ENCODE measurements at places on chromosomes 5 and 9. TPM values are rescaled to one million over a fixed set of nuclear protein-coding genes. Genes with fewer than 3 reads are reported as not detected.

DNA sequence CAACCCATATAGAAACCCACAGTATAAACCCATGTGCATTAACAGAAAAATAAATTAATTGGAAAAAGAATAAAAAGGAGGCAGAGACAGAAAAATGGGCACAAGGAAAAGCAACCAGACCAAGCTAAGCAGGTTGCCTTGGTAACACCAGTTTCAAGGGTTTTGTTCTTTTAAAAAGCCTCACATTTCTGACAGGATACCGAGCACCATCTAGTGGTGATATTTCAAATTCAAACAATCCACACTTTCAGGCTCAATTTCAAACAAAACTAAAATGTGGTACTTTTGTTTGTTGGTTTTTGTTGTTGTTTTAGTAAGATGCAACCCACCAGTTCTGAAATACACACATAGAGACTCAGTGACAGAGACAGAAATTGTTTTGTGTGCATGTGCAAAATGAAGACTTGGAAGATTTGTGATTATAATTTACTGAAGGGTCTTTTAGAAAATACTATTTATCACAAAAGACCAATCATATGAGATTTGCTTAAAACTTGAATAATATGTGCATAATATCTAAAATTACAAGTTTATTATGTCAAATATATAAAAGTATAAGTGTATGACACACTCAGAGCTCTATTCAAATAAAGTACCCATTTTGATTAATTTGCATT lies 318.2 kb downstream of the SLCO4C1 start:
- peak; percentile 13 for DNase-seq

GRCh38 chr5:33088176-33088575 lies 352.6 kb upstream of the TARS1 start:
- DNase-seq, result no peak

GRCh38 chr9:80076162-80076561 lies 504.4 kb downstream of the TLE4 start:
- DNase-seq, result no peak

The FLT4 gene
- total RNA-seq, result 0.25 TPM

DNA sequence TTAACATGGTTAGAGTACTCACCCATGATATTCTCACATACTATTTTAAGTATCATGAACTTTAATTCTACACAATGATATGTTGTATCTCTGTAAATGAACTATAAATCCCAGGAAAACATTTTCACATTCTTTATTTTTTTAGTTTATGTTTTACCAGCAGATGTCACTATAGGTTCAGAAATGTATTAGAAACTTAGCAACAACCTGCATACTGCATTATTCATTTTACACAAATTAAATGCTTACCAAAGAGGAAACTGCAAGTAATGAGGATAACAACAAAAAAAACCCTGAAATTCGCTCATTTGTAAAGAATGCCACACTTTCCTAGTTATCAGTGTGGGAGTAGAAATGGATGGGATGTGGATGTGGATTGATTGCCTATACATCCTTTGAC lies 217.5 kb upstream of the OTULINL start:
- DNase-seq, result no peak

The MAT2B gene
- 91.4 TPM for total RNA-seq

- DNase-seq, result no peak
Observed at GRCh38 chr5:149227168-149227826, 44.4 kb upstream of the AFAP1L1 start.

GRCh38 chr9:126307322-126308061 lies 19.1 kb upstream of the MVB12B start:
- no peak for DNase-seq

DNA sequence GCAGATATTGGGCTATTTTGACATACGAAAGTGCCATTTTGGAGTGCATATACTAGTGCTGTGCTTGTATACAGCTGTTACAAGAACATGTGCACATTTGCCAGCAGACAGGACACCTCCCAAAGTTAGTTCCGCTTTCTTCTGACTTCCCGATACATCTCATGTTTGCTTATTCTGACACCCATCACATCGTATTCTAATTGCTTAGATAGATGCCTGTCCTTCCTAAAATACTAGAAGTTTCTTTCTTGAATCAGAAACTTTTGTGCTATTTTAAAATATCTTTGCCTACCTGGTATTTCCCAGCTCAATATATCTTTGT lies 177.8 kb downstream of the TTLL11 start:
- no peak for DNase-seq

DNA sequence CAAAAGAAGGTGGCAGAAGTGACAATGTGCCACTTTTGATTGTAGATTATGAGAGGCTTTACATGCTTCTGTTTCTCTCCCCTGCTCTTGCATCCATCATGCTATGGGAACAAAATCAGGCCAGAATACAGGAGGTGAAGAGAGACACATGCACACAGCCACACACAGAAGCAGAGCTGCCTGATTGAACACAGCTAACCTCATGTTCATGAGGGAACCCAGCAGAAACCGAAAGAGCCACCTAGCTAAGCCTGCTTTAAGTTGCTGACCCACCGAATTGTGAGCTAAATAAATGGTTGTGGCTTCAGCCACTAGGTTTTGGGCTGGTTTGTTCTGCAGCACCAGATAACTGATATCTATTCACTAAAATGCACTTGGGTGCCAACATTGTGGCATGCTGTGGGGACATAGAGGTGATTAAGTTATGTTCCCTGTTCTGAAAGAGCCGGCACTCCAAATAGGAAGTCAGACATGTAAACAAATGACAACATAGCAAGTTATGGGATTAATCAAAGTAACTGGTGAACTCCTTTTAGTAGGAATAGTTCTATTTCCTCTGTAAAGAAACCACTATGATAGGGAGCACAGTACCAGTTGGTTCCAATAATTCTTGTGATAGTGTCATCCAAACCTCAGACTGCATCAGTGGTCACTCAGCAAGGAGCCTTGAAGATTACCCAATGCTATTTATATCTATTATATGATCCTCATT lies 93.6 kb upstream of the TNC start:
- DNase-seq, result no peak

DNA sequence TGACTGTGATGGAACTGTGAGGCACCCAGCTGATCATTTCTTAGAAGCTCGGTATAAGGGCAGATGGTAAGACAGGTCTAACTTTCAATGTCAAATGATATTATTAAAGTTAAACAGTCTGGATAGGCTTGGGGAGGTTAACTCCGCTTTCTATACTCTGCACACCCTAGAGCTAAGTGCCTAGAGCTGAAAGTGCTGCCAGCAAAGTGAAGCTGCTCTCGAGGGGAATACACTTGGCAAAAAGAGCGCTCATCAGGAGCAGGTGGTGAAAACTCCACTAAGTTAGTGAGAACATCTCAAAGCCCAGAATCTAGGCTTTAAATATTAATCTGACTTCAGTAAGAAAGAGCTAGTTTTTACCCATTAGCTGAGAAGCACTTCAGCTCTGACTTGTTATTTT lies 349.6 kb upstream of the SLC30A5 start:
- no peak for DNase-seq

DNA sequence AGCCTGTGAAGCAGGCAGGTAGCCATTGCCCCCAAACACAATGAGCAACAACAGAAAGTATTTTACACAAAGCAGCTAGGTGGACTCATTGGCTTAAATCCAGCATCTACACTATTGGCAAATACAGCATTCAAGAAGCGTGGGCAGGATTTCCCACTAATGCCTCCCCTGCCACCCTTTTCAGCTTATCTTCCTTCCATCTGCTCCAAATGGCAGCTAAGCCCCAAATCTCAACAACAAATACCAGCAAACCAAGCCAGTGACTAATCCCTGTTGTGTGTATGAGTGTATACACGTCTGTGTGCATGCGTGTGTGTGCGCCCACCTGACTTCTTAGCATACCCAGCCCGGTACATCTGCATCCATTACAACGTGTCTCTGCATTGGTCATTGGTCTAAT lies 151.2 kb upstream of the WWC1 start:
- no peak for DNase-seq

- DNase-seq, result no peak
Observed at GRCh38 chr9:38343037-38343436, 49.5 kb upstream of the ALDH1B1 start.

The TAF11L5 gene
- not detected for total RNA-seq

GRCh38 chr9:109232449-109233237 lies 65.6 kb upstream of the FRRS1L start:
- DNase-seq, result no peak

DNA sequence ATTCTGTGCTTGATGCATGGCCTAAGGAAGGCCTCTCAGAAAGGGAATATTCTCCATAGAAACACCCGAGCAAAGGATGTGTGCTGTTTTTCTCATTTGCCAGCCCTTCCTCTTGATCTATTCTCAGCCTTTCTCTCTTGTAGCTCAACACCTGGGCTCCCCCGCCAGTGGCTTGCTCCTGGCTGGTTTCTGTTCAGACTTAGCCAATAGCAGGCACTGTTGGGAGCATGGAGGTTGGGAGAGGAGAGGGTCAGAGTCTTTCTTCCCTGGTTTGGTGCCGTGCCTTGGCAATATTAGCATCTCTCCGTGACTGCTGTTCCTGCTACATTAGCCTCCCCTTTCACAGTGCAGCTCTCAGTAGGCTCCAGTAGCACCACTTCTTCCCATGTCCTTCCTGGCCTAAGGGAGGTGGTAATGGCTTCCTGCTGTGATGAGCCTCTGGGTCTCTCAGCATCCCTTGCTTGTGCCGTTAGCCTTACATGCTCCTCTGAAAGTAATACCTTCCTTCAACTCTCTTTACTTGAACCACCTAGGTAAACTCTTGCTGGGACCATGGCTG lies 269.7 kb upstream of the GAS1 start:
- no peak for DNase-seq

DNA sequence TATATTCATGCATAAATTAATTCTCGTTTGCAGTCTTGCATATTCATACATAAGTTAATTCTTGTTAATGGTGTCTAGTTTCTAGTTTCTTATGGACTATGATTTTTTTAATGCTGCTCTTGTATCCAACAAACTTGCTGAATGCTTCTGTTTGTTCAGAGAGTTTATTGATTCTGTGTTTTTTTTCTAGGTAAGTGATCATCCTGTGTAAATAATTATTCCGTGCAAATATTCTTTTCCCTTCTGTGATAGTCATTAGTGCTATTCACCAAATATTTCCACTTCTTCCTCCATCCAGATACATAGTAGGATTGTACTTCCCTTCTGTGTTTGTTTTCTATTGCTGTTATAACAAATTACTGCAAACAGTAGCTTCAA lies 35.8 kb upstream of the SHISAL2B start:
- no peak for DNase-seq

- DNase-seq, result no peak
Observed at GRCh38 chr5:56710826-56711590, 104.3 kb upstream of the MAP3K1 start.

DNA sequence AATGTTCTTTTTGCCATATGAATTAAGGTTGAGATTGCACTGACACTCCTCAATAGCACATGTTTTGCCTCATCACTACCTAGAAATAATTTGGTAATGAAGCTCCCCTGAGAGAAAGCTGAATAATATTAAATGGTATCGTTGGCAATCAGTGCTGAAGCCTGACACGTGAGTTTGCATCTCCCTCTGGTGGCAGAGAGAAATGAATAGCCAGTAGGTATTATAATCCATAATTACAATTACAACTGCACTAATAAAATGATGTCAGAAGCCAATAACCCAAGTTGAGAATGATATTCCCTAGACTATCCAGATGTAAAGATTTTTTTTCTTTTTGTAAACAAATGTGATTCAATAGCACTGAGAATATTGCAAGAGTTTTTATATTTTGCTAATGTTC lies 700.3 kb downstream of the PTPRD start:
- no peak for DNase-seq

- no peak for DNase-seq
Observed at GRCh38 chr5:156474251-156474650, 147.3 kb downstream of the SGCD start.

Data from activated CD4-positive, alpha-beta T cell treated with anti-CD3 and anti-CD28 coated beads, Interleukin-2, amount 10 ng/mL, durations not matched to agents 7 days and 5 days (primary cell).